ENCODE measurements at places on chromosomes 7 and 10. TPM values are rescaled to one million over a fixed set of nuclear protein-coding genes. Genes with fewer than 3 reads are reported as not detected.
A peak's percentile ranks its signal among the peaks of the same experiment; 100 is the strongest.

DNA sequence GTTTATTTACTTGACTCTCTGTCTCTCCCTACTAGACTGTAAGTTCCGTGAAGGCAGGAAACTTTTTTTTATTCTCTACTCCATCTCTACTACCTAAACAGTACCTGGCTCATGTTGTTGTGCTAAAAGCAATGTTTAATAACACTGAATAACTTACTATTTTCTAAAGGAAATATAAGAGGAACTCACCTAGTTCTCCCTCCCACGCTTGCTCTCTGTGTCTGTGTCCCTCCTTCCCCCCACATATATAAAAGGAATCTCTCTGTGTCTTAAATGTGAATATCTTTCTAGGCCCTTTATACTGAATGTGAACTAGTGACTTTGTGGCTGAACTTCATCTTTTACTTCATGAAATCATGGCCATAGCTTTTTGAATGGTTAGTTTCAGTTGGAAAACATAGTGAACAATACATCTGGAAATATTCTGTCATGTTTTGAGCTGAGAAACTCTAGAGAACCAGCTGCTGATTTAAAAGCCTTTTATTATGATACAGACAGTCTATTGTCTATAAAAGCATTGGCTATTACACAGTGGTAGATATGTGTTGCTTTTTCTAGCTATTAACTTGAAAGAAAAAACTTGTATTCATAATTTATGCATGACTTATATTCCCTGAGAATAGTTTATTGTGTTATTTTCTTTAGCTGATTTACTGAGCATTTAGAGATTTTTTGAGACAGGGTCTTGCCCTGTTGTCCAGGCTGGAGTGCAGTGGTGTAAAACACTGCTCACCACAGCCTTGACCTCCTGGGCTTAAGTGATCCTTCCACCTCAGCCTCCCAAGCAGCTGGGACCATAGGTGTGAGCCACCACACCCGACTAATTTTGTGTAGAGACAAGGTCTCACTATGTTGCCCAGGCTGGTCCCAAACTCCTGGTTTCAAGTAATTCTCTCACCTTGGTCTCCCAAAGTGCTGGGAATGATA lies 42.5 kb downstream of the VCL start:
- peaks cover 35% of the 10 kb centered on the region for H3K36me3 ChIP-seq
- peaks cover 16% of the 10 kb centered on the region for H3K4me1 ChIP-seq
- no peak for DNase-seq
- peak overlapping the region; percentile 73 for H3K27ac ChIP-seq
- no peaks in the 10 kb centered on the region for H3K27me3 ChIP-seq

Gene SLC26A5
- not detected for total RNA-seq

Gene DLX6
- total RNA-seq: 1.1 TPM

Gene CAV1
- 291 TPM for total RNA-seq

- peak overlapping the region; percentile 49 for H3K27ac ChIP-seq
- peaks cover 4% of the 10 kb centered on the region for H3K36me3 ChIP-seq
- DNase-seq: peak; percentile 54
- peaks cover 29% of the 10 kb centered on the region for H3K4me1 ChIP-seq
- H3K27me3 ChIP-seq: no peaks in the 10 kb centered on the region
These were observed 25.6 kb downstream of the PUS7 start for GRCh38 chr7:105496521-105496920.

DNA sequence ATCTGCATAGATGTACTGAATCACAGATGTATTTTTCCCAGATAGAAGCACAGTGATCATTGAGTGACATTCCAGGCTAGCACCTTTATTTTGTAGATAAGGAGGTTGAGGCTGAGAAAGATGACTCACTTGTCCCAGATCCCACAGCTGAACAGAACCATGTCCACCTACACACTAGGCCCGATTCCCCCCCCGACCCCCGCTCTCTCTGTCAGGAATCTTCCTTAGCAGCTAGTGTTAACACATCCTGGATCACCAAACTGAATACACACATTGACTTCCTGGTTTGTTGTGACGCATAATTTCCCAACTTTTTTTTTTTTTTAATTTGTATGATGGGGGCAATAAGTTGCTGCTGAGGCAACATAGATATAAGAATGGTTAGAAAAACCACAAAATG lies 5.2 kb downstream of the SFMBT2 start:
- no peak overlapping the region for H3K4me3 ChIP-seq
- no peak overlapping the region for H3K27ac ChIP-seq
- H3K36me3 ChIP-seq: no peaks in the 10 kb centered on the region
- no peak for DNase-seq

- H3K27me3 ChIP-seq: no peaks in the 10 kb centered on the region
- peaks cover 41% of the 10 kb centered on the region for H3K4me1 ChIP-seq
- peak overlapping the region; percentile 61 for H3K4me3 ChIP-seq
- no peaks in the 10 kb centered on the region for H3K36me3 ChIP-seq
These were observed 117.7 kb downstream of the CCNY start for GRCh38 chr10:35453855-35454532.

DNA sequence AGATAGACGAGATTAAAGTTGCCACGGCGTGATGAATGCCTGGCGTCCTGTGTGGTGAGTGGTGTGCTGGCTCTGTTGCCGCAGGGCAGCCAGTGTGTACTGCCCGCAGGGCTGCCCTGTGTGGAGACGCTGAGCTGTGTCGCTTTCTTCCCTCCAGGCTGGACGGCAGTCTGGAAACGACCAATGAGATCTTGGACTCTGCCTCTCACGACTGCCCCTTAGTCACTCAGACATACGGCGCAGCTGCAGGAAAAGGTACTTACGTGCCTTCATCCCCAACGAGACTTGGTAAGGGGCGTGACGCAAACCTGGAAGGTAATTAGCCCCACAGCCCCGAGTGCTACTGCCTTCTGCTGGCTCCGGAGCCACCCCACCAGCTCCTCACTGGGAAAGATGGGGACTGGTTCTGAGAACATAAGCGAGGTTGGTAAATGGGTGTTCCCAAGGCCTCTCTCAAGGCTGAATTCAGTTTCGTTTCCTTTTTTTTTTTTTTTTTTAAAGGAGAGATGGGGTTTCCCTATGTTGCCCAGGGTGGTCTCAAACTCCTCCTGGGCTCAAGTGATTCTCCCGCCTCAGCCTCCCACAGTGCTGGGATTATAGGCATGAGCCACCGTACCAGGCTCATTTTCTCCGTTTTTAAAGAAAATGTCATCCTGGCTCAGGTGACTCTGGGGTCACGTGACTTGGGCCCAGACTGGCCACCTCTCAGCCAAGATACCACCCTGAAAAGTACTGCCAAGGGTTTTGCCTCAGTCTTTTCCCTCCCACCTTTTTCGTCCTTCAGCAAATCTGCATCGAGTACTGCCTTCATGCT lies 39.6 kb downstream of the WIPI2 start:
- no peaks in the 10 kb centered on the region for H3K4me1 ChIP-seq
- H3K4me3 ChIP-seq: no peak overlapping the region
- no peaks in the 10 kb centered on the region for H3K27me3 ChIP-seq

- H3K27me3 ChIP-seq: no peaks in the 10 kb centered on the region
- peaks cover 18% of the 10 kb centered on the region for H3K4me1 ChIP-seq
- peaks cover 11% of the 10 kb centered on the region for H3K36me3 ChIP-seq
- peak overlapping the region; percentile 53 for H3K4me3 ChIP-seq
- DNase-seq: peak; percentile 43
These were observed 96.4 kb downstream of the CCSER2 start for GRCh38 chr10:84424731-84425167.

Gene FAM171A1
- total RNA-seq: 28.9 TPM

- no peaks in the 10 kb centered on the region for H3K27me3 ChIP-seq
- no peak for DNase-seq
These were observed 54.0 kb upstream of the SLC26A5 start for GRCh38 chr7:103499976-103500375.

DNA sequence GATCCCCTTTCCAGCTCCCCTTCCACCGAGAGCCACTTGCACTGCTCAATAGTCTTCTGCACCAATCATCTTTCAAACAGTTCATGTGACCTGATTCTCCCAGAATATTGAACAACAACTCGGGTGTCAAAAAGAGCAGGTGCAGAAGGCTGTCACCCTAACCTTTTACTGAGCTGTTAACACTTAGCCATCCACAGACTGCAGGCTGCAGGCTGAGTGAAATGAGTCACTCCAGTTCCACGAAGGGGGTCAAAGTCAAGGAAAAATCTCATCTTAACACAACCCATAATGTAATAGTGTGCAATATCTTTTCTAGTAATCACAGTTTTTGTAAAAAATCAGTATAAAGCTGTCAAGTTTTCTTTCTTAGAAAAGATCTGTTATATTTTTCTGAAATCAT lies 63.1 kb downstream of the MTPAP start:
- H3K36me3 ChIP-seq: no peaks in the 10 kb centered on the region
- no peaks in the 10 kb centered on the region for H3K4me1 ChIP-seq
- no peak overlapping the region for H3K27ac ChIP-seq
- no peak for DNase-seq
- no peak overlapping the region for H3K4me3 ChIP-seq

GRCh38 chr10:79098596-79099015 lies 29.8 kb downstream of the ZMIZ1 start:
- peaks cover 57% of the 10 kb centered on the region for H3K4me1 ChIP-seq
- H3K27me3 ChIP-seq: no peaks in the 10 kb centered on the region
- peak overlapping the region; percentile 17 for H3K27ac ChIP-seq
- peak; percentile 94 for DNase-seq
- peaks cover 8% of the 10 kb centered on the region for H3K36me3 ChIP-seq
- no peak overlapping the region for H3K4me3 ChIP-seq

Gene ZNF804B
- not detected for total RNA-seq

- H3K4me3 ChIP-seq: peak overlapping the region; percentile 42
- no peaks in the 10 kb centered on the region for H3K27me3 ChIP-seq
- peaks cover 17% of the 10 kb centered on the region for H3K36me3 ChIP-seq
- no peak for DNase-seq
- peak overlapping the region; percentile 77 for H3K27ac ChIP-seq
- peaks cover 19% of the 10 kb centered on the region for H3K4me1 ChIP-seq
These were observed 35.9 kb upstream of the AP5Z1 start for GRCh38 chr7:4739528-4739992.

Gene CALML5
- not detected for total RNA-seq

Gene BLNK
- total RNA-seq: 0.36 TPM

Gene SPDYE2
- total RNA-seq: not detected

Gene CYP3A7
- not detected for total RNA-seq

DNA sequence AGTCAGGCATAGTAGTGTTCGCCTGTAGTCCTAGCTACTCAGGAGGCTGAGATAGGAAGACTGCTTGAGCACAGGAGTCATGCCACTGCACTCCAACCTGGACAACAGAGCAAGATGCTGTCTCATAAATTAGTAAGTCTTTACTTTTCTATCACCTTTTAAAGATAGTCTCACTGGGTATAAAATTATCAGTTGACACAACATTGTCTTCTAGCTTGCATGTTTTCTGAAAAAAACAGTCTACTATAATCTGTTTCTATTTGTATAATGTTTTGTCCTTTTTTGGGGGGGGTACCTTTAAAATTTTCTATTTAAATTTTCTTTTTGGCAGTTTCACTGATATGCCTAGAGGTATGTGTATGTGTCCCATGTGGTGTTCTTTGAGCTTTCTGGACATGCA lies 39.6 kb downstream of the COPG2 start:
- peaks cover 3% of the 10 kb centered on the region for H3K4me1 ChIP-seq
- no peak for DNase-seq
- H3K27me3 ChIP-seq: no peaks in the 10 kb centered on the region
- H3K27ac ChIP-seq: no peak overlapping the region
- H3K36me3 ChIP-seq: no peaks in the 10 kb centered on the region
- no peak overlapping the region for H3K4me3 ChIP-seq

DNA sequence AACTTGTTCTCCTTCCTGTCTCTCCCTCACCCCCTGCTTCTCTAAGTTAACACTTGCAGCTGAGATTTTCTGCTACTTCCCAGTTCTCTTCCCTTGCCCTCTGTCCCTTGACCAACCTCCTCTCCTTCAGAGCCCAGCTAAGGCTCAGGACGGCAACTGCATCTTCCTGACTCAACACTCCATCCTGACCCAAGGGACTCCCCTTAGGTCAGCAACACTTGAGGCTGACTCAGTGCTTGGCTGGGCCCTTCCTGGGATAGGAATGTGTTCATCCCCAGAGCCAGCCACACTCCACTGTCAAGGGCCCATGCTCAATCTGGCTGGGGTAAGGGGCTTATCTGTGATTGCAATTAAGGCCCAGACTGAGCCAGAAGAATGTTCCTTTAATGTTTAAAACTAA lies 3.4 kb downstream of the CALHM2 start:
- H3K27ac ChIP-seq: peak overlapping the region; percentile 82
- no peak overlapping the region for H3K4me3 ChIP-seq
- peaks cover 50% of the 10 kb centered on the region for H3K36me3 ChIP-seq
- H3K27me3 ChIP-seq: no peaks in the 10 kb centered on the region

Gene CARD11
- total RNA-seq: not detected

DNA sequence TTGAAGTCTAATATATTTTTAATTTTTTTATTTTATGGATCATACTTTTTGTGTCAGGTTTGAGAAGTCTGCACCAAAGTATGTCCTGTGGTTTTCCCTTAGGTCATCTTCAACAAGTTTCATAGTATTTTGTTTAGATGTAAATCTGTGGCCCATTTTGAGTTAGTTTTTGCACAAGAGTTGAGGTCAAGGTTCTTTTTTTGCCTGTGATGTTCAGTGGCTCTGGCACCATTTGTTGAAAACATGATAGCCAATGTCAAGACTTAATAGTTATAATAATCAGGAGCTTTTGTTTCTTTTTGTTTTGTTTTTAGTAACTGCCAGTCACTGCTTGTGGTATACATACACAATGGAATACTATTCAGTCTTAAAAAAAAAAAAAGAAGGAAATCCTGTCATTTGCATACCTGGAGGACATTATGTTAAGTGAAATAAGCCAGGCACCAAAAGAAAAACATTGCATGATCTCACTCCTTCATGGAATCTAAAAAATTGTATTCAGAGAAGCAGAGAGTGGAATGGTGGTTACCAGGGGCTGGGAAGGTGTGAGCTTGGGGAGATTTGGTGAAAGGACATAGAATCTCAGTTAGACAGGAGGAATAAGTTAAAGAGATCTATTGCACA lies 61.3 kb downstream of the EGFR start:
- H3K36me3 ChIP-seq: peaks cover 8% of the 10 kb centered on the region
- H3K27me3 ChIP-seq: no peaks in the 10 kb centered on the region
- peaks cover 29% of the 10 kb centered on the region for H3K4me1 ChIP-seq
- no peak overlapping the region for H3K4me3 ChIP-seq

DNA sequence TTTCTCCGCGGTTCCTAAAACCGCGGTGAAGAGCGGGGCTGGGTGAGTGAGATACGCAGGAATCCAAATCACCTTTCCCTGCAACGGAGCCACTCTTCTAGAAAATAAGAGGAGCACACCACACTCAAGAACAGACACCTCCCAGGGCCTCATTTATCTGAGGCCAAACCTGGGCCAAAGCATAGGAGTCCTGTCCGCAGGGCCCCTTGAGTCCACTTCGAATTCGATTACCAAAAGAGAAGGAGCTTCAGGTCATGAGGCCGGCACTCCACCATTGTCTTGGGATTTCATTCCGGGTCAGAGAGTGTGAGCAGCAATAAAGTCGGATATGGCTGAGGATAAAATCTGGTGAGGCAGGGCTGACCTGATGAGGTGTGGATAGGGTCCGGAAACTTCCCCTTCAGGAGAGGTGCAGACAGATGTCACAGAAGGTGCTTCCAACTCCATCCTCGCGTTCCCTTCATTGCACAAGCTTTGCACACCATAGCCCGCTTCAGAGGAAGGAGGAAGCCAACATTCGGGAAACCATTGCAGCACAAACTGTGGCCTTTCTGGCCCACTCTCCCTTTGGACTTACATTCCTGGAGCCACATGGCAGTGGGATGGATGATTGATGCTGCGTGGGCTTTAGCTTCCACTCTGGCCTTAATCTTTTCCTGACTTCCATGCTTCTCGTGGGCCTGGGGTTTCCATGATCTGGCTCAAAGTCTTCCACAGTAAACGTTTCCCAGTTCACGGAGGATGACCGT lies 27.2 kb upstream of the ZNF273 start:
- H3K27me3 ChIP-seq: peaks cover 6% of the 10 kb centered on the region
- no peak overlapping the region for H3K27ac ChIP-seq
- H3K4me3 ChIP-seq: no peak overlapping the region

GRCh38 chr10:11658801-11659368 lies 47.4 kb upstream of the USP6NL start:
- no peak overlapping the region for H3K27ac ChIP-seq
- H3K4me3 ChIP-seq: no peak overlapping the region
- H3K36me3 ChIP-seq: no peaks in the 10 kb centered on the region
- peaks cover 6% of the 10 kb centered on the region for H3K4me1 ChIP-seq
- H3K27me3 ChIP-seq: peaks cover 25% of the 10 kb centered on the region

Gene NPSR1
- total RNA-seq: not detected

All from osteoblast (primary cell).